ENCODE measurements at places on chromosomes 13 and 19. TPM values are rescaled to one million over a fixed set of nuclear protein-coding genes. Genes with fewer than 3 reads are reported as not detected.

Gene ZNF208
- 3.4 TPM for total RNA-seq

Gene ZNF229
- 1.0 TPM for total RNA-seq

- peak overlapping the region; percentile 91 for H3K4me3 ChIP-seq
- peak; percentile 17 for DNase-seq
- H3K4me1 ChIP-seq, result peaks cover 68% of the 10 kb centered on the region
- H3K36me3 ChIP-seq, result peaks cover 45% of the 10 kb centered on the region
- no peaks in the 10 kb centered on the region for H3K27me3 ChIP-seq
- peak overlapping the region; percentile 64 for H3K27ac ChIP-seq
Observed at GRCh38 chr13:102599426-102600012, 2.7 kb downstream of the TPP2 start.

- H3K4me1 ChIP-seq, result no peaks in the 10 kb centered on the region
- DNase-seq, result no peak
- no peaks in the 10 kb centered on the region for H3K36me3 ChIP-seq
- no peak overlapping the region for H3K4me3 ChIP-seq
- peaks cover 14% of the 10 kb centered on the region for H3K27me3 ChIP-seq
- H3K27ac ChIP-seq, result no peak overlapping the region
Observed at GRCh38 chr13:33316890-33317289, 31.3 kb upstream of the STARD13 start.

Gene ZNF787
- 28.4 TPM for total RNA-seq

- no peak overlapping the region for H3K27ac ChIP-seq
- DNase-seq, result no peak
- no peak overlapping the region for H3K4me3 ChIP-seq
- H3K27me3 ChIP-seq, result no peaks in the 10 kb centered on the region
Observed at GRCh38 chr13:27112006-27112405, 59.6 kb downstream of the USP12 start.
